GM13977 (cell line): ENCODE measurements at places on chromosomes 6 and 20.

DNA sequence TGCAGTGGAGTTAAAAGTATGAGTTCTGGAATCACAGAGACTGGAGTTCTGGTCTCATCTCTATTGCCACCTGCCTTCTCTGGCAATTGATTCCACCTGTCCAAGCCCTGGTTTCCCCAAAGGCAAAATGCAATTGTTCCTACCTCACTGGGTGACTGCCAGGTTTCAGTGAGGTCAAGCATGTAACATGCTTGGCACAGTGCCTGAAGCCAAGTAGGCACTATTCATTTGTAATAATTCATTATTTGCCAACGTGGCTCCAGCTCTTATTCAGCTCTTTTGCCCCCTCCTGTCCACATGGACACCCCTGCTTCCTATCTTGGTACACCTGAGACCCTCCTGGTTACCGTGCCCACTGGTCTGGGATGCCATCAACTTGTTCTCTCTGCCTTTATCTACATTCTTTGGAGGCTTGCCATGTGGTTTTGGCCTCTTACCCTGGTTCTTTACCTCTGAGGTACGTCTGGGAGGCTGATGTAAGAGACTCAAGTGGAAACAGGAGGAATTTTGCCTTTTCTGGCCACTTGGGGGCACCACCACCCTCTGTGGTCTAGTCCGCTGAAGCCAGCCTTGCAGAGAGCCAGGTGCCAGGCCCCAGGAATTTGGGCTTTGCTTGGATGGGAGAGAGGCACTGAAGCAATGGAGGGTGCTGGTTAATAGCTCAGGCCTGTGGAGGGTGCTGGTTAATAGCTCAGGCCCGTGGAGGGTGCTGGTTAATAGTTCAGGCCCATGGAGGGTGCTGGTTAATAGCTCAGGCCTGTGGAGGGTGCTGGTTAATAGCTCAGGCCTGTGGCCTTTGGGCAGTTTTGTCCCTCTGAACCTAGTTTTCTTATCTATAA is 1.7 kb downstream of the KCNK15 start:
- peak; percentile 79 for DNase-seq

GRCh38 chr6:142297996-142298753 is 3.6 kb upstream of the ADGRG6 start:
- DNase-seq = no peak

GRCh38 chr6:159224452-159224851 is 55.3 kb downstream of the FNDC1 start:
- DNase-seq = no peak

DNA sequence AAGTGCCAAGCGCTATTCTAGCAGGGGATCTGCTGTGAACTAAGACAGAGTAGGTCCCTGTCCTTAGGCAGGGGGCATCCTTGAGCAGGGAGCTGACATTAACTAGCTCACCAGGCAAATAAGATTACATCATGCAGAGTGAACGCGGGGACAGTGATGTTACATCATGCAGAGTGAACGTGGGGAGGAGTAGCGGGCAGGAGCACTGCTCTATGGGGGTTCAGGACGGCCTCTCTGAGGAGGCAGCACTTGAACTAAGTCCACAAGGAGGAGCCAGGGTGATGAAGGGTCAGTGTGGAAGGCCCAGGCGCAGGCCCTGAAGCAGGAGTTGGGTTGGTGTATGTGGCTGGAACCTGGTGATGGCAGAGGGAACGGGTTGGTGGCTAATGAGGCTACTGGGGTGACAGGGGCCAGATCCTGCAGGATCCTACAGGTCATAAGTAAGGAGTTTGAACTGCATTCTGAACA is 38.7 kb downstream of the KAT14 start:
- DNase-seq = no peak

DNA sequence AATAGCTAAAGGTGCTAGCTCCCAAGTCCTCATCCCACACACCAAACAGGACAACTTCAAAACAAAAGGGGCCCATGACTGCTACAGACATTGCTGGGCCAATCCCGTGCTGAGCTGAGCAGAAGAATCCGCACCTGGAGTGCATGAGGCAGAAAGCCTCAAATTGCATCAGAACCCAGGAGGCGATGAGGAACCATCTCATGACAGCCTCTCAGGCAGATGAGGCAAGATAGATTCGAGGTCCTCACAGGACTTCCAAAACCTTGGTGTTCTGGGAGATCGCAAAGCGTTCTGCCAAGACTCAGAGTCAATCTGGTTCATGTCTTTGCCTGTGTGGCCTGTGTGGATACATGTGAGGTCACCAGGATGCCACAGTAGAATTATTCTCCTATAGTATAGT is 32.8 kb upstream of the SSTR4 start:
- DNase-seq = no peak

GRCh38 chr6:137843211-137843610 is 23.8 kb upstream of the TNFAIP3 start:
- DNase-seq = no peak

GRCh38 chr6:90496258-90497016 is 90.4 kb downstream of the MAP3K7 start:
- DNase-seq = no peak

DNA sequence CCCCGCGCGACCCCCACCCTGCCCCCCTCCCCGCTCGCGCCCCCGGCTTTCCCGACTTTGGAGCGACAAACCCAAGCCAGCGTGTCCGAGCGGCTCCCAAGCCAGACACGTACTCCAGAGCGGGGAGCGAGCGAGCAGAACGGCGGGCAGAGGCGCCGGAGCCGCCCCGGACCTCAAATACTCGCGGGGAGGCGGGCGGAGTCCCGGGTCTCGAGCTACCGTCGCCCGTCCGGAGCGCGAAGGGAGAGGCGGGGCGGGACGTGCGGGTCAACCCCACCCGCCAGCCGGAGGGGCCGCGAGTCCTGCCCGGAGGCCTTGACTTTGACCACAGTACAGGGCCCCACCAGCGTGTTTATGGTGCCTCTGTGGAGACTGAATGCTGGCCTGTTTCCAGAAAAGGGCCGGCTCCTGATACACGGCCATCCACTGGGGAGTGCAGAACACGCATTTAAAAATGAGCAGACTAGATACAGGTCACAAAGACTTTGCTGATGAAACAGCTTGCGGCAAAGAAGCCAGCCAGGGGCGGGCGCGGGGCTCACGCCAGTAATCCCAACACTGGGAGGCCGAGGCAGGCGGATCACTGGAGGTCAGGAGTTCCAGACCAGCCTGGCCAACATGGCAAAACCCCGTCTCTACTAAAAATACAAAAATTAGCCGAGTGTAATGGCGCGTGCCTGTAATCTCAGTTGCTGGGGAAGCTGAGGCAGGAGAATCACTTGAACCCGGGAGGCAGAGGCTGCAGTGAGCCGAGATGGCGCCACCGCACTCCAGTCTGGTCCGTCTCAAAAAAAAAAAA is at the start of gene SERPINB6:
SERPINB6 (minus strand) TSS at position 148 of the 799 bp plus-strand sequence. CDS start 12,235 bp downstream, outside the sequence.
- DNase-seq = peak; percentile 45

DNA sequence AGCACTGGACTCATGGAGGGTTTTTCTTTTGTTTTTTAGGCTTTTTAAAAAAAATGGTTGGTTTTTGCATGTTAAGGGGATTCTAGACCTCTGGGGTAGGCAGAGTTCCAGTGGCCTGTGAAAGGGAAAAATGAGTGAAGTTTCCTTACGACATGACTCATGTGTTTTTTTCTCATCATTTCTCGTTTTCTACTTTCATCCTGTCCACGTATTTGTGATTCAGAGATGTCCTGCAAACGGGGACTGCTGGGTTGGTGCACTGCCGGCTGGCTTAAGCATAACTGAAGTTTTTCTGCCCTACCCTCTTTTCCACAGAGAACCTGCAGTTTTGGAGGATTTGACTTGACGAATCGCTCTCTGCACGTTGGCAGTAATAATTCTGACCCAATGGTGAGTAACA is 182.3 kb downstream of the SASH1 start:
- DNase-seq = no peak

DNA sequence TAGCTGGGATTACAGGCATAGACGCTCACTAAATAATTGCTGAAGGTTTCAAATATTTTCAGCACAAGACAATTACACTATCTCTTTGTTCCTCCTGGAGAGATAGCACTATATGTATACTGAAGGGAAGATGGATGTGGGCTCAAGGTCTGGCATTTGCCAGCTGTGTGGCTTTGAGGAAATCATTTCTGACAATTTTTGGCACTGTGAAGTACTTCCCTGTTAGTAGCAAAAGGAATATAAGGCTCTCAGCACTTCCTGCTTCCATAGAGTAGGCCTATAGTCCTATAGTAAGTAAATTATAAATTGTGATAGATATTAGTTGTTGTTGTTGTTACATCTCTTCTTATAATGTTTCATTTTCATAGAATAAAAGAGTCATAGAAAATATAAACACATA is 271.1 kb downstream of the SAMD5 start:
- DNase-seq = no peak

DNA sequence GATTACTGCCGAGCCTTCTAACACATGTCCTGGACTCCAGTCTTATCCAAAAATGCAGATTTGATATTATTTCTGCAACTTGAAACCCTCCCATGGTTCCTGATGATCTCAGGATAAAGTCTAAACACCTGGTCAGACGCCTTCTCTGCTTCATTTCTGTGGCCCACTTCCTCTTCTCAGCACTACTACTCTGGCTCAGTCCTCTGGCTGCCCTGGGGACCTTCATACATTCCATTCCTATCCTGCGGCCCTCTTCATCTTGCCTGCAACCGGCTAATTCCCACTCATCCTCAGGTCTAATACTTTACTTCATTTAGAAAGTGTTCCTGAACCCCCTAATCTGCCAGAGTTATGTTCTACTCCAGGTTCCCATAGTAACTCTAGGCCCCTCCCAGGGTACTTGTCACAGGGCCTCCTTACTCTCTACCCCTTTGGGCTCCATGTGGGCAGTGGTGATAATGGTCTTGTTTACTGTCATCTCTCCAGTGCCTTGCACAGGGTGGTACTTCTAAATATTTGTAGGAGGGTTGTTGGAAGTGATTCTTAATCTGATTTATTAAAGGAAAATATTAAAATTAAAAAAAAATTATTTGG is 18.9 kb downstream of the MAN1A1 start:
- DNase-seq = no peak

DNA sequence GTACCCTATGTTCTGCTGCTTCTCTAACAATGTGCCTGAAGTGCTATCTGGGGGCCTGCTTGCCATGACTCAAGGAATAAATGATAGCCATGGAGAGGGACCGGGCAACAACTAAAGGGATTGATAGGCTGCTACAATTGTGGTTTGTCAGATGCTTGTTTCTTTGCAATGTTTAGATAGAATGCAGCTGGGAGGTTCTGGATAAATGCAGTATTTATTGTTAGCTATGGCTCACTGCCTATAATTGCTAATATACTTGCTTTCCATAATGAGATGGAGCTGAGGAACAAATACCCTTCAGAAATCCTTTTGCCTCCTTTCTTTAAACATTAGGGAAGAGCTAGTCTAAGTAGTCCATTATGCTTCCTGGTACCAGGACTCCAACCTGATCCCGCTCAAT is 575.2 kb upstream of the SYNCRIP start:
- no peak for DNase-seq

DNA sequence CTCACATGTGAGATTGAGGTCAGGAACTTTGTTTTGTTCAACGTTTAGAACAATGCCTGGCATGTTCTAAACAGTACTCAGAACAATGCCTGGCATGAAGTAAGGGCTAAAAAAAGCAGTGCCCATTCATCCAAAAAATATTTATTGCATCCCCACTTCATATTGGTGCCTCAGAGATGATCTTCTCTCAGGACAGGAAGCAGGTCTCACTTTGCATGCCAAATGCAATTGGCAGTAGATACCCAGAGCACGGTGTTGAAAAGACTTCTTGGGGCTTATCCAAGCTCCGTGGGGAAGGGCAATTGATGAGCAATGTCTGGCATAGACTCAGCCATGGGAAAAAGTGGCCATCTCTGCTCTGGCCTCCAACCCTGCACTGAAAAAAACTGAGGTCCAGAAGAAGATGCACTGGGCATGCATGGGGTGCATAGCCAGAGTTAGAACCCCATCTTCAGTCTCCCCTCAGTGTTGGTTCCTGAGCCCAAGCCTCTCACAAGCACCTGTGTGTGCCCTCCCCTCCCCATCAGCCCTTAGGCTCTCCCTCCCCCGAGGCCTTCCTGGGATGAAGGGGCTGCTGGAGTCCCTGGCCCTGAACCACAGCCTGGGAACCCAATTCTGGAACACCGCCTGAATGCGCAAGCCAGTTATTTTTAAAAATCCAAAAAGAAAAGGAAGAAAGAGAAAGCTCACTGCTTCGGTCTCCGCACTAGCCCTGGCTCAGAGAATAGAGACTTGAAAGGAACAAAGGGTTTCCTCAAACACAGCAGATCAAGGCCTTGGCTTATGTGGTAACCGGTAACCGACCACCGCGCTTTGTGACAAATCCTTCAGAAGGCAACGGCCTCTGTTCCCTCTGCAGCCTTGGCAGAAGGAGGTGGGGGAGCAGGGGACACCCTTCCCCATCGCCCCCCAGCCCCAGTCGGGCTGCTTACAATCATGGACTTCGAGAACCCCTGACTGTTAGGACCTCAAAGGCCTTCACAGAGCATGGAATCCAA is 78.5 kb upstream of the SIRPA start:
- no peak for DNase-seq

DNA sequence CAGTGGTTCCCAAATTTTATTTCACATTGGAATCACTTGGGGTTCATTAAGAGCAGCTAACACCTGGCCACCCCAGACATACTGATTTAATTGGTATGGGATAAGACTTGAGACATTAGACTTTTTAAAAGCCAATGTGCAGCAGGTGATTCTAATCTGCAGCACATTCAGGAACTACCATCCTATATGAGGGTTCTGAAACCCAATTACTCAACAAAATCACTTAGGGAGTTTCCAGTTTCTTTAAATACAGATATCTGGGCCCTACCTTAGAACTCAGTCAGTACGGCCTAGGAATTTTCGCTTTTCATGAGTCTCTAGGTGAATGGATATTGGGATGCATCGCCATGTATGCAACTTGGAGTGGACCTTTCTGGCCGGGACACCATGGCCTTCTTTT is 24.0 kb upstream of the L3MBTL3 start:
- DNase-seq = no peak

DNA sequence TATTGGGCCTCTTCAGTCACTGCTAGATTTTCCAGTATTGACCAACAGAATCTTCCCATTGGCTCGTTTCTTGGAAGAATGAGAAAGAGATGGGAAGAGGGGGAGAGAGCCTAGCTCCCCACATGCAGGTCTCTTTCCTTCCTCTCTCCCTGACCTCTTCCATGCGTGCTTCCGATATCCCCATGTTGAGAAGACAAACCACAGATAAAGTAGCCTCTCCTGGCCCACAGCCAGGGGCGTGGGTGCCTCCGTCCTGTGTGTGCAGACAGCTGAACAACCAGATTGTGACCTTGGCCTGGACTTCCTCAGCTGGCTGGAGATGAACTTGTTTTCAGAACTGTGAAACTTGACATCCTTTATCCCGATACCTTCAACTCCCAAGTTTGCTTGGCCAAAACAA is 71.0 kb downstream of the EDN3 start:
- no peak for DNase-seq

DNA sequence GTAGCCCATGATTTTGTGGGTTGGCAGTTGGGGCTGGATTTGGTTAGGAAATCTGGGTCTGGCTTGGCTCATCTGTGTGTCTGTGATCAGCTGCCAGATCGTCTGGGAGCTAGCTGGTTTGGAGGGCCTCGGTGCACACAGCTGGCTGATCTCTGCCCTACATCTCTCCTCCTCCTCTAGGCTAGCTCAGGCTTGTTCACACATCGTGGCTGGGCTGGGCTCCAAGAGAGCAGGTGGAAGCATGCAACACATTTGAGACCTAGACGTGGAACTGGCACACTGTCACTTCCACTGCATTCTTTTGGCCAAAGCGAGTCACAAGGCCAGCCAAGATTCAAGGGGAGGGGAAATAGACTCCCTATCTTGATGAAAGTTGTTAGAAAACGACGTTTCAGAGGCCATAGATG is 15.9 kb downstream of the NDUFAF5 start:
- no peak for DNase-seq
